ENCODE measurements at places on chromosomes 16 and 17. TPM values are rescaled to one million over a fixed set of nuclear protein-coding genes. Genes with fewer than 3 reads are reported as not detected.
A peak's percentile ranks its signal among the peaks of the same experiment; 100 is the strongest.

DNA sequence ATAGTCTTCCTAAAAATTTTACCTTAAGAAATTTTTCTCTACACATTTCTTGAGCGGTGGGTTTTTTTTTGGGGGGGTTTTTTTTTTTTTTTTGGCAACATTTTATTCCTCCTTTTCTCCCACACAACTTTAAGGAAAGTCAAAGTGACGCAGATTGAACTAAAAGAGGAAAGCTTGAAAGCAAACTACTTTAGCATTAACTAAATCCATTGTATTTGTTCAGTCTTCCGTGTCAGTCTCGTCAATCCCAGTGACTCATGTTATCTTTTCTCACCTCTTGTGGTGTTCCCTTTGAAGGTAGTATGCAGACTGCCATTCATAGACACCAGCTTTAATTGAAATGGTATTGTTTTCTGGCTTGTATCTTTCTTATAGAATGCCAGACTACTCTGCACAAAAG lies 39.3 kb downstream of the TADA2A start:
- DNase-seq, result no peak

DNA sequence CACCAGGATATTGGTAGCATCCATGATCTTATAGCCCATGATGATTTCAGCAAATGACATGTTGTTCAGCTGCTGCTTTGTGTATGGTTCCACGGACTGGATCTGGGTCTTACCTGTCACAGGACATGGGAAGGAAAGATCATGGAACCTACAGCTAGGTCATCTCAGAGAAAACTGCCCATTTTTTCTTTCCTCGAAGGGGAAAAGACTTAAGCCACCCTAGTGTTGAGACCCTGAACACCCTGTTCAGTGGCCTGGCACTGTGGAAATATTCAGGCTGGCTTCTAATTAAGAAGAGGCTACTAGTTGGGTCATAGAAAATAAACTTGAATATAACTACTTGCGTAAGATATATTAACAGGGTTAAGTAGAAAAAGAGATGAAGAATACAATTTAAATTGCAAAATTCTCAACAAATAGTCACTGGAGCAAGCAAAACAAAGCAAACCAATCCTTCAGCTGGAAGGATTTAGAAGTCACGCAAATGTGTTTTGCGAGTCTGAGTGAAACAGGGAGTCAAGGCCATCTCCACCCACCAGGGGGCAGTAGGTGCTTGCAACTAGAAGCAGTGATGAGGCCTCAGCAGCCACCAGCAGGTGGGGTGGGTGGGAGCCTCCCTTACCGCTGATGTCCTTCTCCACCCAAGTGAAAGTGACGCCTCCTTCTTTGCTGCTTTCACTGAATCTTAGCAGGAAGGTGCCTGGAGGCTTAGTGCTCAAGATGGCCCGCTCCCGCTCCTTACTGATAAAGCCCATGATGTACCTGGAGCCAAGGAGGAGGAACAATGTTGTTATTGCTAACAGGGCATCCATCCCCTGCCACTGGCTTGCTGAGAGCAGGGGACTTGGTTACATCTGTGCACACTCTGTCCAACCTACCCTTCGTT lies 34.3 kb downstream of the STAT5A start:
- DNase-seq, result peak; percentile 97

The CALB2 gene
- 2.7 TPM for total RNA-seq

The IKZF3 gene
- total RNA-seq, result 0.56 TPM

DNA sequence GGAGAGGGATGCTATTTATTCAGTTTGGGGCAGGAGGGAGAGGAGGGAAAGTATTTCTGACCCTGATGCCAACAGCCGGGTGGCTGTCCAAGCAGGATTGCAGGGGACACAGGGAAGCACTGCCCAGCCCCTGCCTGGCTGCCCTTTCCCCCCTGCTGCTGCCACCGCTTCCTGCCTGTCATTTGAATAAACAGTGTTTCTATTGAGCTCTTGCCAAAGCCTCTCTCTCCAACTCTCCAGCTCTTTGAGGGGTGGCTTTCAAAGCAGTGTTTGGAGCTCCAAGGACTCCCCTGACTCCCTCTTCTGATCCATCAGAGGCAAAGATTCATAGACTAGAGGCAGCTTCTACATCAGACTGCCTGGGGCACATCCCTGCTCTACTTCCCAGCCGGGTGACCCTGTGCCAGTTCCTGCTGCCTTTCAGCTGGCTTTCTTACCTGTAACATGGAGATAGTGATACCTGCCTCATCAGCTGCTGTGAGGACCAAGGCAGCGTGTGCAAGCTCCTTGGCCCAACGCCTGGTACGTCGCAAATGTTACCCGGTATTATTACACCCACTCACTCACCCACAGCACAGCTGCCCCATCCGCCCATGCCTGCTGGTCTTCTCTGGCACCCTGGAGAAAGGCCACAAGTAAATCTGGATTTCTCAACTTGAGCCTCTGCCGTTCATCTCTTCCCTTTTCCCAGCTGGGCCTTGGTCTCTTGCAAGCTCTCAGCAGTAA lies 9.5 kb downstream of the PROCA1 start:
- DNase-seq, result no peak

The BIRC5 gene
- total RNA-seq, result 108 TPM

DNA sequence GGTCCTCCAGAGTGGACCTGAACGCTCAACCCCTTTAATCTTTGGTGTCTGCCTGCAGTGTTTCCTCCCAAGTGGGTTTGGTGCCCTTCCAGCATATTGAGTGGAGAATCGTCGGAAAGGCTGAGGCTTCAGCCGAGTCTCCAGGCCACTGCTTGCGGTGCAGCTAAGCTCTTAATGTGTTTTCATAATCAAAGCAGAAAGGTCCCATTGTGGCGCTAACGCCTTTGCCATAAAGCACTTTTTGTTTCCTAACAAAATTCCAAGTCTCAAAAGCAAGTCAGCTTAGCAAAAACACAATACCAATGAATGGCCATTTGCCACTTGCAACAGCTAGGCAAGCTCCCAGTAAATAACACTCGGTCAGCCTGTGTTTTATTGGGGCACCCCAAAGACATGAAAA lies 57.6 kb downstream of the KSR1 start:
- no peak for DNase-seq

DNA sequence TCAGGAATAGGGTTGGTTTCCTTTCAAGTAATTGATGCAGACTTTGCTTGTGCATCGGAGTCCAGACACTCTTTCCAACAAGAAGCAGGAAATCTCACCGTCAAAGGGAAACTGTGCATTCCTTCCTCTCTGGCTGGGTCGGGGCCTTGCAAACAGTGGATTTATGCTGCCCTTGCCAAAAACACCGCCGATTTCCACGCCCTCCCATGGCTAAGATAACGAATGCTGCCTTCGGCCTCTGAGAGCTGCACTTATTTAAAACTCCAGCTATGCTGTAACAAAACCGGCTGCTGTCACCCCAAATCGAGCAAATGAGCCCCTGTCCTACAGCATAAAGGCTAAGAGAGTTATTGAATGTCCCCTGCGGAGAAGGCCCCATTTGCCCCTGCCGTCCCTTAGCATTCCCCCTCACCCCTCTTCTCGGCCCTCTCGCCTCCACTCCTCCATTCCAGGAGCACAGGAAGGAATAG lies 275.5 kb upstream of the IRX5 start:
- peak; percentile 52 for DNase-seq

The PPP1R1B gene
- total RNA-seq, result 10.7 TPM

- no peak for DNase-seq
These were observed 5.8 kb upstream of the SCN4A start for GRCh38 chr17:63978272-63979200.

The DPEP2NB gene
- not detected for total RNA-seq
